Placental pericyte (primary cell): ENCODE measurements at places on chromosomes 16 and 17. TPM values are rescaled to one million over a fixed set of nuclear protein-coding genes. Genes with fewer than 3 reads are reported as not detected.

Gene C1QTNF8
- total RNA-seq, result not detected in 2 replicates

Gene CMTM2
- not detected in 2 replicates for total RNA-seq

Gene NTHL1
- 17.3 and 33.6 TPM in 2 replicates for total RNA-seq

Gene KRTAP4-5
- not detected in 2 replicates for total RNA-seq

Gene TRPV3
- 1.4 and 5.5 TPM in 2 replicates for total RNA-seq

Gene CA7
- not detected in 2 replicates for total RNA-seq

Gene TK2
- total RNA-seq, result 41.1 and 41.4 TPM in 2 replicates

Gene PIRT
- not detected in 2 replicates for total RNA-seq

Gene CCDC144A
- total RNA-seq, result 17.9 and 18.2 TPM in 2 replicates

Gene CLDN6
- 0.14 and 0.22 TPM in 2 replicates for total RNA-seq

Gene HID1
- total RNA-seq, result 4.7 and 4.8 TPM in 2 replicates

Gene TENT4B
- total RNA-seq, result 12.6 and 14.2 TPM in 2 replicates

Gene P3H4
- total RNA-seq, result 67.0 and 95.6 TPM in 2 replicates

Gene ALDH3A1
- total RNA-seq, result not detected in 2 replicates

Gene OSGIN1
- total RNA-seq, result 5.9 TPM in 2 replicates

Gene CLCN7
- total RNA-seq, result 74.9 and 195 TPM in 2 replicates

Gene LPO
- total RNA-seq, result 0.22 TPM in 1 of 2 replicates, not detected in the other

Gene IGF2BP1
- 30.6 and 49.0 TPM in 2 replicates for total RNA-seq

Gene WFDC1
- 0.29 and 2.4 TPM in 2 replicates for total RNA-seq

Gene PMFBP1
- 0.29 TPM in 1 of 2 replicates, not detected in the other for total RNA-seq

Gene TLCD2
- 1.0 and 5.3 TPM in 2 replicates for total RNA-seq

Gene KRTAP4-1
- total RNA-seq, result not detected in 2 replicates

Gene CTRB2
- not detected in 2 replicates for total RNA-seq

Gene VTN
- total RNA-seq, result 0.43 and 149 TPM in 2 replicates

Gene IL21R
- total RNA-seq, result 0.14 and 2.0 TPM in 2 replicates

Gene CARHSP1
- 89.2 and 158 TPM in 2 replicates for total RNA-seq
